ENCODE measurements at places on chromosomes 13 and 19.

GRCh38 chr19:16085115-16085514, 8.8 kb downstream of the TPM4 start:
- H3K36me3 ChIP-seq, result no peaks in the 10 kb centered on the region
- no peak overlapping the region for H3K4me3 ChIP-seq
- peaks cover 5% of the 10 kb centered on the region for H3K4me1 ChIP-seq
- no peaks in the 10 kb centered on the region for H3K27me3 ChIP-seq
- no peak overlapping the region for H3K27ac ChIP-seq

DNA sequence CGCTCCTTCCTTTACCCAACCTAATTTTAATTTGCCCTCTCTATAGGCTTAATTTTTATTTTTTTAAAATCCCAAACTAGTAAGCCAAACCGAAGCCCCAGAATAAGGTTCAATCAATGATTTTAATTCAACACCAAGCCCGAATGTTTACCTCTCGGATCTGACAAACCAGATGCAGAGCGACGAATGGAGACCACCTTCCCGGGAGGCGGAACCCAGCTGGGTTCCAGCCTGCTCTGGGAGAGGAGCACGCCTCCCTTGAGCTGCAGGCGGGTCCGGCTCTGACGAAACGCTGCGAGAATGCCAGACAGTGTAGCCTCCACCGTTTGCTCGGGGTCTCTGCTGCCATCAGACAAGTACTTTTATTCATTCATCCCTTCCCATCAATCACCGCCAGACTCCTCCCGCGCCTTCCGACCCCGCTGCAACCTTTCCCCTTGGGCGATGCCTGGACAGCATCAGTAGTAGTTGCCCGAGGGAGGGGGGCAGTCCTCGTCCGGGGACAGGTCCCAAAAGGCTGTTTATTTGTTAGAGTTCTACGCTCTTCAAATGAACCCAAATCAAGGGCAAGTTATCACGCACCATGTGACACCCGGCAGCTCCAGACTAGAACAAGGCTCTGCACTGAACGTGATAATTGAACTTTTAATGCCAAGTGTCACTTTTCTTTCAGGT, 752 bp upstream of the EDNRB start:
- no peaks in the 10 kb centered on the region for H3K36me3 ChIP-seq
- peak; percentile 69 for DNase-seq
- H3K27me3 ChIP-seq, result peaks cover 40% of the 10 kb centered on the region
- peaks cover 19% of the 10 kb centered on the region for H3K4me1 ChIP-seq
- H3K4me3 ChIP-seq, result peak overlapping the region; percentile 65

DNA sequence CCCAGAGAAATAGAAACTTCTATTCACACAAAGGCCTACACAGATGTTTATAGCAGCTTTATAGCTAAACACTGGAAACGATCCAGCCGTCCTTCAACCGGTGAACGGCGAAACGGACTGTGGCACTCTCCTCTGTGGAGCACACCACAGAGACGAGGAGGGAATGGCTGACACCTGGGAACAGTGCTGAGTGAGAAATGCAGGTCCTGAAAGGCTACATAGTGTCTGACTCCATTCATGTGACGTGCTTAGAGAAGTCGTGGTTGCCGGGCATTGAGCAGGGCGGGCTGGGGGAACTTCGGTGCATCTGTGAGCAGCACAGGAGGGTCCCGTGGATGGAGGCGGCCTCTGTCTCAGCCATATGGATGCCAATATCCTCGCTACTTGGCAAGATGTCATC, 3.1 kb upstream of the GRK1 start:
- no peak overlapping the region for H3K27ac ChIP-seq
- H3K4me3 ChIP-seq, result no peak overlapping the region
- no peaks in the 10 kb centered on the region for H3K36me3 ChIP-seq
- DNase-seq, result no peak

- no peaks in the 10 kb centered on the region for H3K36me3 ChIP-seq
- peaks cover 8% of the 10 kb centered on the region for H3K4me1 ChIP-seq
Measured at GRCh38 chr19:1041835-1042685, 2.2 kb downstream of the ABCA7 start.

DNA sequence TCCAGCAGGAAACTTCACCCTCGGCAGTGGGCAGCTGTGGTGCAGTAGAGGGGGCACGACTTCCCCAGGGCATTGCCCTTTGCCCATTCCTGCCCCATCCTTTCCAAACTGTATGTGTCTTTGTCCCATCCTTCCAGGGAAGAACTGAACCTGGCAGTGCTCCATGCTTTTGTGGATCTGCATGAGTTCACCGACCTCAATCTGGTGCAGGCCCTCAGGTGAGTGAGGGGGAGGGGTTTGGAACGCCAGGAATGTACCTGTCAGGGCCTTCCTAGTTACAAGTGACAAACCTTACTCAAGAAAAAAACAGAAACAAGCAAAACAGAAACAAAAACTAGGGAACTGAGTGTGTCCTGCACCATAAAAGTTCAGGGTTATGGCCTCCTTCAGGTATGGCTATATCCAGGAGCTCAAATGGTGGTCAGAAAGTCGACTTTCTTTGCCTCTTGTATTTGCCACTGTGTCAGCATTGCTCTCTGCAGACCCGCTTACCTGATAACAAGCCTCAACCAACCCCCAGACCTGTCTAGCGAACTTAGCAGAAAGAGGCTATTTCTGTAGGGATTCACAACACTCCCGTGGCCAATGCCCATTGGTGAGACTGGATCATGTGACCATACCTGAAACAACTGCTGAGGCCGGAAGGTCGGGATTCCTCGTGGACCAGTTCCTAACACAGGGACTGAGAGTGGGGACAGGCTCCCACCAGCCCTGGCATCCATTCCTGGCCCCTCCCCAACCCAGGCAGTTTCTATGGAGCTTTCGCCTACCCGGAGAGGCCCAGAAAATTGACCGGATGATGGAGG, 4.2 kb downstream of the CYTH2 start:
- H3K27me3 ChIP-seq, result no peaks in the 10 kb centered on the region
- no peak for DNase-seq
- H3K4me1 ChIP-seq, result peaks cover 8% of the 10 kb centered on the region
- no peak overlapping the region for H3K4me3 ChIP-seq
- H3K27ac ChIP-seq, result no peak overlapping the region

DNA sequence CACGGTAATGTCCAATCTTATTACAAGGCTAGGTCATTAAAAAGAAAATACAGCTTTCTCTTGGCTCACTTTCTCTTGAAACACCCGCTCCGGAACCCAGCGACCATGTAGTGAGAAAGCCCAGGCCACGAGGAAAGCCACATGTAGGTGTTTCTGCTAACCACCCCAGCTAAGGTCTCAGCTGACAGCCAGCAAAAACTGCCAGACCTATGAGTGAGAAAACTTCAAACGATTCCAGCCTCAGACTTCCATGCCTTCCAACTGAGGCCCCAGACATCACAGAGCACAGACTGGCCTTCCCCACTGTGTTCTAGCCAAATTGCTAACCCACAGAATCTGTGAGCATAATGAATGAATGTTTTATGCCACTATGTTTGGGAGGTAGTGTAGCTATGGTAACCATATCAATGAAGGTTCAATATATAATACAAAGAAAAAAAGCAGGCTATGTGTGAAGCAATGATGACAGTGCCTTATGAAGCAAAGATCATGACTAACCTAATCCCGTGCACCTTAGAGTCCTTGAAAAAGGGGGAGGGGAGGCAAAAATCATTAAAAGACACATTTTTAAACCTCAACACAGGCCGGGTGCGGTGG, 11.9 kb upstream of the TPTE2 start:
- no peak overlapping the region for H3K27ac ChIP-seq
- no peak overlapping the region for H3K4me3 ChIP-seq
- no peaks in the 10 kb centered on the region for H3K27me3 ChIP-seq

DNA sequence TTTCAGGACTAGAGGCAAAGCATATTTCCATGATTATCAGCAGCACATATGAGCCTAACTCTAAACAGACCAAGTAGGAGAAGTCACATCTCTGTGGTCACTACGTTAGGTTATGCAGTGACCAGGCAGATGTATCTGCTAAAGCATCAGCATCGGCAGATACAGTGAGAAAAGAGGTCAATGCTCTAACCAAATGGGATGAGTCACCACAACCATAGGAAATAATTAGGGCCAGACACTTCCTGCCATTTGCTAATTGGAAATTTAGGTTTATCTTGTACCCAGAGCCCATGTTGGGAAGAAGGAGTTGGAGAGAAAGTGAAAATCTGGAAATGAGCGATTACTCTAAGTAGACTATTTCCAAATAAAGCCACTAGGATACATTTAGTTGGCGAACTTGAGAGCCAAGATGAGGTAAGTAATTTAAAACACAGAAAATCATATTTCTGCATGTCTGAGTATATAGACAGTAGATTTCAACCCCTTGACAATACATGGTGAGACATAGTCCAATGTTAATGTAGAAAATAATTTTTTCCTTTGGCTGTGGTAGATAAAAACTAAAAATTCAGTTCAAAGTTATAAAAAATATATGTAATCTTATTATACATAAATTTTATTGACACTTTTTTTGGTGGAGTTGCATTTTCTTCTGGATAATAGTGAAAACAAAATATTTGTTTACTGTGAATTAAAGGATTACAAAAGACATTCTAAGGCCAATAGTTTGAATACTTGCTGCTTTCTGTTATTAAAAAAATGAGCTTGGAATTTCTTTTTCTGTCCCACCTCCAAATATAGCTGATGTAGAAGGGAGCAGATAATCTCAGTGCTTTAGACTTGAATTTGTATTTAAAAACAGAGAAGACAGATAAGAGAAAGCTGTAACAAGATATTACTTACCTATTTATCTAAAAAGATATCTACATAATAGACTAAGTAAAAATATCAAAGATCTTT, 104.4 kb upstream of the CSNK1A1L start:
- H3K27me3 ChIP-seq, result no peaks in the 10 kb centered on the region
- H3K36me3 ChIP-seq, result no peaks in the 10 kb centered on the region
- H3K4me3 ChIP-seq, result no peak overlapping the region
- no peak overlapping the region for H3K27ac ChIP-seq
- DNase-seq, result no peak
- no peaks in the 10 kb centered on the region for H3K4me1 ChIP-seq
